ENCODE measurements at places on chromosomes 16 and 17.

- no peak for DNase-seq
Measured at GRCh38 chr17:71681427-71682173, 439.2 kb upstream of the SOX9 start.

DNA sequence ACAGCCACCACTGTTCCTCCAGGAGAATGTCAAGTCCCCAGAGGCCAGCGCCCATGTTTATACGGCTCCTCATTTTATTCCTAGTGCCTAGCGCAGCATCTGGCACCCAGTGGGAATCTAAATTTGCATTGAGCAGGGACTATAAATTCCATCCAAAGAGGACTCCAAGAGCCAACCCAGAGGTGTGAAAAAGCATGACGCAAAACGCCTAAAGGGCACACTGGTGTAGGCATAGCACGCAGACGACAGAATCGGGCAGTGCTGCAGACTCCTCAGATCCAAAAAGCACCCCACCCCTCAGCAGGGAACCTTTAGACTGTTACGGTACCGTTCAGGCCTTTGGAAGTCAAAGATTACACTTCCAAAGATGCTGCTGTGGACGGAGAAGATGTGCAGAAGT, 19.5 kb downstream of the TEKT5 start:
- no peak for DNase-seq

DNA sequence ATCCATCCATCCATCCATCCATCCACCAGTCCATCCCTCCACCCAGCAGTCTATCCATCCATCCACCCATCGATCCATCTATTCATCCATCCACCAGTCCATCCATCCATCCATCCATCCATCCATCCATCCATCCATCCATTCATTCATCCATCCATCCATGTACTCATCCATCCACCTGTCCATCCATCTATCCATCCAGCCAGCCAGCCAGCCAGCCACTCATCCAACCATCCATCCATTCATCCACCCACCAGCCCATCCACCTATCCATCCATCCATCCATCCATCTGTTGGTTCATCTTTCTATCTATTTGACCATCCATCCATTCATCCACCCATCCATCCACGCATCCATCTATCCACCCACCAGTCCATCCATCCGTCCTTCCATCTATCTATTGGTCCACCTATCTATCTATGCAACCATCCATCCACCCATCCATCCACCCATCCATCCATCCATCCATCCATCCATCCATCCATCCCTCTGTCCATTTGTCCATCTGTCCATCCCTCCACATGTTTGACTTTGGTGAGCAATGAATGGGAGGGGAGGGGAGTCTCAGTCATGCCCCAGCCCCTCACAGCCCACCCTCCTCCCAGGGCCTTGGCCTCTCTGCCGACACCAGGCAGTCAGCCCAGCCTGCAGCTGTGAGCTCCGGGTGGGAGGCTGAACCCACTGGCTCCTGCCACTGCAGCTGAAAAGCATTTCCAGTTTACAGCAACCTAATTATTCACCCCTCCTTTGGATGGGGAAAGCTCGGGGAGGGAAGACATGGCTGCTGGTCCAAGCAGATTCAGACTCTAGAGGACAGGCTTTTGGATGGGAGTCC, 38.1 kb upstream of the SSTR5 start:
- DNase-seq = no peak

DNA sequence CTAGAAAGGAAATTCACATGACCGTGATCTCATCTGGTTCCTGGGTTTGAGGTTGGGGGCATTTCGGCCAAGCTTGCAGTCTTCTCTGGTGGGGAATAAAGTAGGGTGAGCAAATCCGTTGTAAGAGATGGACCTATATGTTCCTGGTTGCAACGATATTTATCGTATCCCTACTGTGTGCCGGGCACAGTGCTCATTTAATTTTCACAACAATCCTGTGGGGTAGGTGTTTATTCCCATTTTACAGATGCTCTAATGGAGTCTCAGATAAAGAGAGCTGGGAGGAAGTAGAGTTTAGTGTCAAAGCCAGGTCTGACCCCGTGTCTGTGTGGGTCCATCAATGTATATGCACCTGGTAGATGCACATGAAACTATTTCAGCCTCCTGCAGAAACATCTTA, 9.4 kb downstream of the CMIP start:
- DNase-seq = no peak

DNA sequence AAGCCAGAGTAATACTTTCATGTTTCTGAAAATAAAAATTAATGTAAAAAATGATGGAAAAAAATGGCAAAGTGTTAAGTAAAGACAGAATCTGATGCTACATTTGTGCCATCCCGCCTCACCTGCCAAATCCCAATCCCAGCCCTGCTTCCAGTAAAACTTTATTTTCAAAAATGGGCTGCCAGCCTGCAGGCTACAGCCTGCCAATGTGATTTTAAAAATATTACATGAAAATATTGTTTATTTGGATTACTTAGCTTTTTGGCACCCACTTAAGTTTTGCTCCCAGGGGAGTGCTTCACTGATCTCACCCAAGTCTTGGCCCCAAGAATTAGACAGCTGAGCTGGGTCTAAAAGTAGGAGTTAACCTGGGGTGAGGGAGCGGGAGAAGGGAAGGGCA, 112.8 kb downstream of the C16orf78 start:
- no peak for DNase-seq

- DNase-seq = no peak
Measured at GRCh38 chr17:2312736-2313135, 9.0 kb downstream of the SRR start.

DNA sequence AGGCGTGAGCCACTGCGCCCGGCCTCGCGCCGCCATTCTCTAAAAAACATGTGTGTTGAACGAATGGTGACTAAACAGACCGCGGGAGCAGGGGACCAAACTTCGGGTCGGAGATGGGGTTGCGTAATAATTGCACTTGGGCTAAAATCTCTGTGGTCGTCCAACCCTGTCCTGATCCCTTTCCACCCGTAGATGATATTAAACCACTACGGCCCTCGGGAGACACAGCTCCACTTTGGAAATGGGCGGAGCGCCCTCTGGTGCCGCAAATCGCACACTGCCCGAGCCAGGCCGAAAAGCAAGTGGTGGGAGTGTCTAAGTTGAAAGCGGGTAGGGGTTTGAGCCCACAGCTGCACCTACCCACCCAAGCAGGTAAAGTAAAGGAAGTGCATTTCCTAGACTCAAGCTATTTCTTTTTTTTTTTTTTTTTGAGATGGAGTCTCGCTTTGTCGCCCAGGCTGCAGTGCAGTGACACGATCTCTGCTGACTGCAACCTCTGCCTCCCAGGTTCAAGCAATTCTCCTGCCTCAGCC, 17.0 kb downstream of the CAVIN1 start:
- no peak for DNase-seq

DNA sequence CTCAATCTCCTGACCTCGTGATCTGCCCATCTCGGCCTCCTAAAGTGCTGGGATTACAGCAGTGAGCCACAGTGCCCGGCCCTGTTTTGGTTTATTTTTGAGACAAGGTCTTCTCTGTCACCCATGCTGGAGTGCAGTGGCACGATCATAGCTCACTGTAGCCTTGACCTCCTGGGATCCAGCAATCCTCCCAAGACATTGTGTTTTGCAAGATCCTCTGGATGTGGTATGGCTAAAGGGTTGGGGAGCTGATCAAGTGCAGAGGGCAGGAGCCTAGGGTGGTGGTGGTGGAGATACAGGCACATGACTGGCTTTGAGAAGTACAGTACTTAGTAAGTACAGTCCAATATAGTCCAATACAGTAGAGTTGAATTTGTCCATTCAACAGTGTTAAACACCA, 16.6 kb upstream of the TNS4 start:
- no peak for DNase-seq

DNA sequence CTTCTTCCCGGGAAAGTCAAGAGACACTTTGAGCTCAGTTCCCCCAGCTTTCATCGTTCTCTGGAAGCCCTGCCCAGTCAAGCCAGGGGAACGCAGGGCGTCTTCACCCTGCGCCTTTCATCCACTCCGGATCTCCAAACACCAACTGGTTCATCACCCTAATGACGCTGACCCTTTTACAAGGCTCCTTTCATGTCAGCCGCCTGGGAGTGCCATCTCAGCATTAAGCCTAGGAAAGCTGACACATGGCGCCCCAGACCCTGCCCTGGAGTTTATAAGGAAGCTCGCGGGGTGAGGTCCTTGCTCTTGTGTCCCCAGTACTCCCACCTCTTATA, 594 bp upstream of the DNAJC7 start:
- no peak for DNase-seq

- DNase-seq = no peak
Measured at GRCh38 chr17:61619493-61619892, 28.5 kb upstream of the NACA2 start.

DNA sequence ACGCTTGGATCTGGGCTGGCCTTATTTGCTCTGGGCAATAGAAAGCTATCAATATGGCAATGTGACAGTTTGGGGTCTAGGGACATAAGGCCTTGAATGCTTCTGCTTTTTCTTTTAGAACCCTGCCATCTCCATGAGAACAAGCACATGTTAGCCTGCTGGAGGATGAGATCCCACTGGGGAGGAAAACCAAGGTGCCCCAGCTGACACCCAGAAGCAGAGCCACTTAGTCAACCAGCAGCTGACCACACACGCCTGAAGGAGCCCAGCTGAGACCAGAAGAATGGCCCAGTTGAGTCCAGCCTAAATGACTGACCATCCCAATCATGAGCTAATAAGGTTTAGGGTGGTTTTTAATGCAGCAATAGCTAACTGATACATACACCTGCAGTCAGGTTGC, 171.2 kb downstream of the AHSP start:
- DNase-seq = no peak

DNA sequence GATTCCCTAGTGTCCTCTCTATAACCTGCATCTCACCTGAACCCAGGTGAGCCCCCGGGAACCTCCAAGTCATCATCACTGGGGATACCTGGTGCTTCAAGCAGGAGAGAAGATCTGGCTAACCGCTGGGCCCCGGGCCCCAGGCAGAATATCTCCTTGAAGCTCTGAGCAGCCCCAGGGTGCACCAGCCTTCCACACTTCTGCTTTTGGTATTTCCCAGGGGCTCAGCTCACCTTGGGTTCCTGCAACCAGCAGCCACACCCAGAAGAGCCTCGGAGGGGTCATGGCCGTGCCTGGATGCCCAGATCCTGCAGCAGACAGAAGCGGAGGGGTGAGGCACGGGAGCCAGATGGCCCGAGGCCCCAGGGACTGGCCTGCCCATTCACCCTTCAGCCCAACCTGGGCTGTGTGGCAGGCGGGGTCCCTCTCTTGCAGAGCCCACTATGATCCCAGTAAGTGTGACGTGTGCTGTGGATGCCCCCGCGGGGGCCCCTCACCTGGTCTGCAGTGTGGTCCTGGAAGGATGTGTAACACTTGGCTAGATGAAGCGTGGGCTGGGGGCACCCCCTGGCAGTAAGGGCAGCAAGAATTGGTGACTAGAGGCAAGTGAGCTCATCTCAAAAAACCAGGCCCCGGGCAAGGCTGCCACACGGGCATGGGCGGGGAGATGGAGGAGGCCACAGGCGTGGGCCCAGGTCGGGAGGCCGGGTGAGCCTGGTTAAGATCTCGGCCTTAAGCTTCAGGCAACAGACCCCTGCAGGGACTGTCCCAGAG, 2.6 kb downstream of the LGALS3BP start:
- DNase-seq = no peak

GRCh38 chr16:58490065-58490464, 9.9 kb upstream of the NDRG4 start:
- DNase-seq = no peak

GRCh38 chr17:80955671-80956280, 35.9 kb upstream of the CHMP6 start:
- DNase-seq = no peak

- DNase-seq = no peak
Measured at GRCh38 chr17:30230596-30231125, 4.8 kb downstream of the SLC6A4 start.

- no peak for DNase-seq
Measured at GRCh38 chr17:63841350-63842172, 924 bp downstream of the SMARCD2 start.
